T-helper 17 cell (primary cell): ENCODE measurements at places on chromosomes 11 and 22.
A peak's percentile ranks its signal among the peaks of the same experiment; 100 is the strongest.

- peaks cover 39% of the 10 kb centered on the region for H3K4me1 ChIP-seq
- DNase-seq = no peak
- H3K27ac ChIP-seq = peak overlapping the region; percentile 79
- H3K4me3 ChIP-seq = peak overlapping the region; percentile 19
Measured at GRCh38 chr22:21839765-21840140, 27.7 kb downstream of the MAPK1 start.

GRCh38 chr11:41497974-41498373 is 38.5 kb upstream of the LRRC4C start:
- no peak overlapping the region for H3K27ac ChIP-seq
- no peaks in the 10 kb centered on the region for H3K36me3 ChIP-seq
- no peaks in the 10 kb centered on the region for H3K27me3 ChIP-seq
- no peak overlapping the region for H3K4me3 ChIP-seq
- no peaks in the 10 kb centered on the region for H3K4me1 ChIP-seq
- no peak for DNase-seq

GRCh38 chr11:35791088-35791958 is 128.7 kb downstream of the TRIM44 start:
- peaks cover 7% of the 10 kb centered on the region for H3K36me3 ChIP-seq
- no peak overlapping the region for H3K27ac ChIP-seq
- no peaks in the 10 kb centered on the region for H3K27me3 ChIP-seq
- no peak overlapping the region for H3K4me3 ChIP-seq
- peaks cover 32% of the 10 kb centered on the region for H3K4me1 ChIP-seq

GRCh38 chr11:33399421-33399820 is 142.2 kb downstream of the HIPK3 start:
- DNase-seq = no peak
- peaks cover 2% of the 10 kb centered on the region for H3K4me1 ChIP-seq
- H3K4me3 ChIP-seq = no peak overlapping the region
- no peaks in the 10 kb centered on the region for H3K36me3 ChIP-seq

DNA sequence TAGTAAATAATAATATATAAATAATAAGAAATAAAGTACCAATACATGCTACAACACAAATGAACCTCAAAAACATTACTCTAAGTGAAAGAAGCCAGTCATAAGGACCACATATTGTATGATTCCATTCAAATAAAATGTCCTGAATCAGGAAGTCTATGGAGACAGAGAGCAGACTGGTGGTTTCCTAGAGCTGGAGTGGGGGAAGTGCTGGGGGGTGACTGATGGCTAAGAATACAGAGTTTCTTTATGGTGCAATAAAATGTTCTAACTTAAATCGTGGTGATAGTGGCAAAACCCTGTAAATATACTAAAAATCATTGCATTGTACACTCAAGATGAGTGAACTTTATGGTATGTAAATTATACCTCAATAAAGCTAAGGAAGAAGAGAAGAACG is 376.5 kb downstream of the BUD13 start:
- no peaks in the 10 kb centered on the region for H3K4me1 ChIP-seq
- H3K36me3 ChIP-seq = no peaks in the 10 kb centered on the region
- H3K27me3 ChIP-seq = peaks cover 25% of the 10 kb centered on the region
- no peak overlapping the region for H3K4me3 ChIP-seq
- H3K27ac ChIP-seq = no peak overlapping the region

- no peak overlapping the region for H3K27ac ChIP-seq
- no peak for DNase-seq
- H3K27me3 ChIP-seq = peaks cover 62% of the 10 kb centered on the region
- peaks cover 4% of the 10 kb centered on the region for H3K36me3 ChIP-seq
Measured at GRCh38 chr11:69636512-69637197, 4.3 kb upstream of the CCND1 start.

DNA sequence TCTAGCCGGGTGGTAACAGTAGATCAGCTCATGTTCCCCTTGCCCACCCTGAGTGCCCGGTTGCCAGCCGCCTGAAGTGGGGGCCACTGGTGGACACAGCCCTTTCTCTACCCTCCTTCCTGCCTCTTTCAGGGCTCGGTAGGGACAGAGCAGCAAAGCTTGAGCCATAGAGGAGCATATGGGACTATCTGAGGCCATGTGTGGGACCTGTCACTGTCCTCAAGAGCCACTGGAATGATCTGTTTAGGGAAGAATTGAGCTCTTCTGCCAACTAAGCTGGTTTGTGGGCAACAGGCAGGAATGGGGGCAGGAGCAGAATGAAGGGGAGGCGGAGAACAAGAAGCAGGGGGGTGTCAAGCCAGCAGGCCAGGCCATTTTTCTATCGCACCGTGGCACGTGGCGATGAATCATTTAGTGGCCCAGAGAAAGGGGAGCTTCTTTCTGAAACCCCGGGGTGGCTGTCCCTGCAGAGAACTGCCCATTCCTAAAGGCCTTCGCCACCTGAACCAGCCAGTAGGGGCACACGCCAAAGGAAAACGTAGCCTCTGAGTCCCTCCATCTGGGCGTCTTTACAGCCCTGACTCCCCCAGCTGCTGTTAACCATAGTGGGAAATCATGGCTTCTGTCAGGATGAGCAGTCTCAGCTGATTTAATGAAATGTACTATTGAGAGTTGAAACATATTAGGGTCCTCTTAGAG is 8.8 kb downstream of the ASPHD2 start:
- no peak for DNase-seq
- no peaks in the 10 kb centered on the region for H3K36me3 ChIP-seq
- peaks cover 21% of the 10 kb centered on the region for H3K4me1 ChIP-seq
- no peaks in the 10 kb centered on the region for H3K27me3 ChIP-seq
- no peak overlapping the region for H3K4me3 ChIP-seq
- peak overlapping the region; percentile 61 for H3K27ac ChIP-seq

DNA sequence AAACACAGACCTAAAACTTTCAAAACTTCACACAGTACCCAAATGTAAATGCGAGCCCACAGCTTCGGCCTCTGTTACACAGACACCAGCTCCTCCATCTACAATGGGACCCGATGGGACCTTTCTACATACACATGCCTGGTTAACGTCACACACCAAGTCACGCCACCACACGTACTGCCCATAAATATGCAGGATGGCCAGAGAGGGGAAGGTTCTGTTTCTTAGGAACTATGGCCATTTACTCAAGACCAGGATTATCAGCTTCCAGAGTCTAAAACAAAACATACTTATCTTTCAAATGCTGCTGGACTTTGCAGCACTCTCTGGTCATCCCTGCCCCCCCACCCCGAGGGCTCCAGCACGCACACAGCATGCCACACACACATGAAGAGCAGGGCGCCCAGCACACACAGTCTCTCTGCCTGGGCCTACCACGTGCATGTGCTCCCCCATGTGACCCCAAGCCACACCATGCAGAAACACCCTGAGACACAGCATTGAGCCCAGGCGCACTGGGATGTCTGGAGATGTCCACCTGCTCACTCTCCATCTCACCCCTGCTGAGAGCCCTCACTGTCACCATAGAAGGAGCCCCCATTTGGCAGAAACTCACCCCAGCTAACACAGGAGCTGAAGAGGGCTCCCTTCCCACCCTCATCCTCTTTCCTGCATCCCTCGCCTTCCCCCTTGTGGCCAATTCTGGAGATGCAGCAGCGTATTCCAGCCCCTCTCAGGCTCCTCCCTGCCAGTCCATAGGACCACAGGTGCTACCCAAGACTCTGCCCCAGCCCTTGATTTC is 61.8 kb downstream of the SLC22A12 start:
- H3K4me3 ChIP-seq = no peak overlapping the region
- H3K27ac ChIP-seq = no peak overlapping the region
- peaks cover 29% of the 10 kb centered on the region for H3K27me3 ChIP-seq
- peaks cover 15% of the 10 kb centered on the region for H3K4me1 ChIP-seq
